Right renal cortex interstitium (tissue), 3 donors: ENCODE measurements at places on chromosomes 12 and 14. TPM values are rescaled to one million over a fixed set of nuclear protein-coding genes. Genes with fewer than 3 reads are reported as not detected.

- DNase-seq, result no peak
These were observed 53.6 kb downstream of the FBXO34 start for GRCh38 chr14:55324812-55325211.

- DNase-seq, result no peak
These were observed 378.8 kb downstream of the ALG10 start for GRCh38 chr12:34400986-34401658.

DNA sequence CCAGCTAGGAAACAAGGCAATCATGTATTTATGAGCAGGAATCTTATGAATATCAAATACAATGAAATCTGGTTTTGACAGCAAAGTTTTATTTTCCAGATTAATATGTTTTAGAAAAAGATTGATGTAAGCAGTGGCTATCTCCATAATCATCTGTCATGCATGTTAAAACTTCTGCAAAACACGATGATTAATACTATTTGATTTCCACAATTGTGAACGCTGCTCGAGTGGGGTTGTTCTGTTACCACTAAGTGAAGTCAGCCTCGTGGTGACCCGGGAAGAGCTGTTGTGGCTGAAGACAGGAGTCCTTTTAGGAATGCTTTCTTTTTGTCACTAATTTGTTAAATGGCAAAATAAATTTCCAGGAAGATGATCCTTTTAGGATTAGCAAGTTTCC is 9.4 kb downstream of the CFAP251 start:
- DNase-seq, result no peak

GRCh38 chr12:109393437-109394345 is 46.0 kb downstream of the MYO1H start:
- peak; percentile 40 for DNase-seq

DNA sequence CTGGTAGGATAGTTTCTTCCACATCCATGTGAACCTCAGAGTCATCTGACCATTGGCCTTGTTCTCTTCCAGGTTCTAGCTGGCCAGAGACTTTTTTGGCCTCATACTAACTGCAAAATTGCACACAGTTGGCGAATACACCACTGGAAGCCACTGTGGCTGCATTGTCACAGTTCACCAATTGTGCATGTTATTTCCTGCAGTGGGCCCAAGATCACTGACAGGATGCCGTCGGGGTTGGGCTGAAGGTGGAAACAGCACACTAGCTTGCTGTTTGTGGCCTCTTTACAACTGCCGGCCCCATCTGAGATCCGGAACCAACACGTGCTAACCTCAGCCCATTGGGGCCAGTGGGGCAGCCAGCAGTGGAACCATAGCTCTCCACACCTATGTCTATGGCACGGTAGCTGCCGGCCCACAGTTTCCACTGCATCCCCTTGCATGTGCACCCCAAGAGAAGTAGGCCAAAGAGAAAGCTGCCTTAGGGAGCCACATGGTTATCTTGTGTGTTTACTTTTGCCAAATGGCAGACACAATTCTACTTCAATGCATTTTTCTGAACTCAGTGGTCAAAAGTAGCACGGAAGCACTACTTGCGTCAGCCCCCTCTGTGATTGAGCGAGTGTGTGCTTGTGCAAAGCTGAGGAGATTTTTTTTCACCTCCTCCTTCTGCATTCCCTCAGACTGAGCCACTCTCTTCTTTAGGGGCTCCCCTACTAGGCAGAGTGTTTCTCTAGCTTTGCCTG is 464.0 kb downstream of the RAD51B start:
- no peak for DNase-seq

DNA sequence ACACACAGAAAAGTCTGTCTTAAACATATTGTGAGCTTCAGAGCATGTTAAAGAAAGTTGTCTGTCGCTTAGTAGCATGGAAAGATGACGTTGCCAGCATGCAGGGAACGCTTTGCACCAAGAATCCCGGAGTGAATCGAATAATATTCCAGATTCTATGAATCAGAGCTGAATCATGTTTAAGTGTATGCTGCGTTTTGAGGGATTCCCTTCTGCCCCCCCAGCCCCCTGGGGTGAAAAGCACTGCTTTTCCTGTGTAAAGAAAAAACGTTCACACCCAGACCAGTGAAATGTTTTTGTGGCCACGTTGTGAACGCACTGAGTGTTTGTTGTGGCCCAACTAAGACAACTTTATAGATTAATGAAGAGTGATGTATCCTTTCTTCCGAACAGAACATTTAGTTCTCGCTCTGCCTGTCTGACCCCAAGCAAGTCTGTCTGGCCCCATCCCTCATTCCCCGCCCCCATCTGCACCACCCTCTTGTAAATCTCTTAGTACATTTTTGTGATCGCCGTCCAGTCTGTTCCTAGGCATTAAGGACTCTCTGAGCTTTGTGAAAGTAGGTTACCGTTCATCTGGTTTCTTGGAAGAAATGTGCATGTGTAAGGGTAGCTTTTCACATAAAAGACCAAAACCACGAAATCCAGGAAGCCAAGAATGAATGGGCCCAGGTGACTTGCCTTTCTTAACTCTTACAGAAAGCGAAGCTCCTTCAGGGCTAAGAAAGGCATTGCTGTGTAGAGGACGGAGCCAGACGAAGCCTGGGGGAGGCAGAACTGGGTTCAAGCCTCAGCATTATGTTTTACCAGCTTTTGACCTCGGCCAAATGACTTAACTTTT is 103.0 kb downstream of the SAMD4A start:
- no peak for DNase-seq

DNA sequence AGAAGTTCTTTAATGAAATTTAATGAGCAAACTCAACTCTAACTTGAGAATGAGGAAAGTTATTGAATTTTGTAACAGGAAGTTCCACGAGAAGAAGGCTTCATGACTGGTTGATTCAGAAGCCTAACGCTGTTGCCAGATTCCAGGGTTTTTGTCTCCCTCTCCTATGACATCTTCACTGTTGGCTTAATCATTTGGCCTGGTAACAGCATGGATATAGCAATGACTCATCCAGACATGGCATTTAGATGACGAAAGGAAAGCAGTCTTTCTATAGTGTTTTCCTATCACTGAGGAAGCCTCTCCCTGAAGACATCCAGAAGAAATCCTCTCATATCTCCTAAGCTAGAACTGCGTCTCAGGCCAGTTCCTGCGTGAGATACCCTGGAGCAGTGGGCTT is 9.4 kb upstream of the KCNA1 start:
- no peak for DNase-seq

- peak; percentile 38 for DNase-seq
These were observed 275.6 kb downstream of the AACS start for GRCh38 chr12:125340791-125341190.

GRCh38 chr14:98118749-98119148 is 1153.2 kb downstream of the BCL11B start:
- DNase-seq, result no peak

DNA sequence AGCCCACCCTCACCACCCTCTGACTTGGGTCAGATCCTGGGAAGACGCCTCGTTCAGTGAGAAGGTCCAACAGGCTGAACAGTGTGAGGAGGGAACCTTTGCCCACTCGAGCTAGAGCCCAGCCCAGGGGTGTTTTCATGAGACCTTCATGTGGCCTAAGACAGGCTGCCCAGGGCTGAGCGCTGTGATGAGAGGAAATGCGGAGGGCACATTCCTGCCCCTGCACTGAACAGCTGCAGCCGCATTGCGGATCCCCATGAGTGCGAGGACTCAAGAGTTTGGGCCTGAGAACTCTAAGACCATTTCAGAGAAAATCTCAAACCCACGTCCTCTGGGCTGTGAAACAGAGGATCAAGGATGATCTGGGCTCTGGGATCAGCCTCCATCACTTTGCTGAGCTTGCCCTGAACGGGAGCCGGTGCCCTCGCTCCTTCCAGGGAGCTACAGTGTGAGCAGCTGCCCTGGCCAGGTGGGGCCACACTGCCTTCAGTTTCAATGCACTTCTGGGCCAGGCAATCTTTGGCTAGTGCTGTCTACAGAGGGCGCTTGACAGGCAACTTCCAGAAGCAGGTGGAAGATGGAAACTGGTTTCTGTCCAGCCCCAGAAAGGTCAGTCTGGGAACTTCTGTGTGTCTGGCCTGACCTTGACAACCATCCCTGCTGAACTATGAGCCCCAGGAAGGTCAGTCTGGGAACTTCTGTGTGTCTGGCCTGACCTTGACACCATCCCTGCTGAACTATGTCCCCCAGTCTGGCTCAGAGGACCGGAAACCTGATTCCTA is 43.5 kb upstream of the P2RX7 start:
- DNase-seq, result no peak

DNA sequence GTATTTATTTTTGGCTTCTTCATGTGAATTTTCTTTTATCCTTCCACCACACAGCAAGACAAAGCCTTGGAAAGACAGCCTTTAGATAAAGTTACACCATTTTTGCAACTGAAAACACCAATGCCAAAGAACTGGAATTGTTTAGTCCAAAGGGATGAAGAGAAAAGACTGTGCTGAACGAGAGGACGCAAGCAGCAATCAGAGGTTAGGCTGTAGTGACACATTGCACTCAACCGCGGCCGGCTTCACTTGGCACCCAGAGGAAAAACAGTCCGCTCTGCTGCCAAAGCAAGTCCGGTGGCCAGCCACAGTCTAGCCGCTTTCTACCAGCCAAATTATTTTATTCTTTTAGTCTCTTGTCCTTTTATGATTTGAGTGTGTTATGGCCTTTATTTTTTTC is 49.1 kb upstream of the KCNJ8 start:
- DNase-seq, result no peak

Gene RNASE7
- polyA plus RNA-seq, result 0.96 TPM

Gene SLC10A1
- polyA plus RNA-seq, result not detected

Gene KRT80
- 0.89 TPM for polyA plus RNA-seq

Gene TMTC2
- polyA plus RNA-seq, result 36.5 TPM

Gene C12orf76
- polyA plus RNA-seq, result 30.6 TPM

Gene ERP27
- 37.2 TPM for polyA plus RNA-seq

Gene SLC15A4
- 30.1 TPM for polyA plus RNA-seq

Gene DDN
- 76.0 TPM for polyA plus RNA-seq

Gene IQSEC3
- 6.7 TPM for polyA plus RNA-seq

Gene FGF6
- not detected for polyA plus RNA-seq
